ENCODE measurements at places on chromosomes 4 and X. TPM values are rescaled to one million over a fixed set of nuclear protein-coding genes. Genes with fewer than 3 reads are reported as not detected.

The CT45A3 gene
- not detected for total RNA-seq

The MAGEA9B gene
- total RNA-seq: not detected

The GPRASP3 gene
- total RNA-seq: 11.4 TPM

The DRP2 gene
- total RNA-seq: 0.13 TPM

The ZNF41 gene
- total RNA-seq: 4.2 TPM

The BMX gene
- total RNA-seq: 209 TPM

The SMIM31 gene
- total RNA-seq: not detected

The ABCG2 gene
- total RNA-seq: 11.9 TPM

The PIN4 gene
- total RNA-seq: 14.2 TPM

The TMPRSS11B gene
- total RNA-seq: not detected

The GPR173 gene
- total RNA-seq: 2.7 TPM

The FAM156A gene
- total RNA-seq: 3.7 TPM

The ARHGAP6 gene
- total RNA-seq: 0.86 TPM

The CPLX1 gene
- total RNA-seq: 0.14 TPM

The PABPC1L2A gene
- not detected for total RNA-seq

The FGB gene
- total RNA-seq: not detected

The DDX53 gene
- total RNA-seq: not detected

The P2RY4 gene
- total RNA-seq: not detected

The PNMA6A gene
- 0.53 TPM for total RNA-seq

All from pulmonary artery endothelial cell (primary cell).